ENCODE measurements at places on chromosomes 1 and 21.

- no peak for DNase-seq
These were observed 127.7 kb upstream of the HOOK1 start for GRCh38 chr1:59687081-59687480.

DNA sequence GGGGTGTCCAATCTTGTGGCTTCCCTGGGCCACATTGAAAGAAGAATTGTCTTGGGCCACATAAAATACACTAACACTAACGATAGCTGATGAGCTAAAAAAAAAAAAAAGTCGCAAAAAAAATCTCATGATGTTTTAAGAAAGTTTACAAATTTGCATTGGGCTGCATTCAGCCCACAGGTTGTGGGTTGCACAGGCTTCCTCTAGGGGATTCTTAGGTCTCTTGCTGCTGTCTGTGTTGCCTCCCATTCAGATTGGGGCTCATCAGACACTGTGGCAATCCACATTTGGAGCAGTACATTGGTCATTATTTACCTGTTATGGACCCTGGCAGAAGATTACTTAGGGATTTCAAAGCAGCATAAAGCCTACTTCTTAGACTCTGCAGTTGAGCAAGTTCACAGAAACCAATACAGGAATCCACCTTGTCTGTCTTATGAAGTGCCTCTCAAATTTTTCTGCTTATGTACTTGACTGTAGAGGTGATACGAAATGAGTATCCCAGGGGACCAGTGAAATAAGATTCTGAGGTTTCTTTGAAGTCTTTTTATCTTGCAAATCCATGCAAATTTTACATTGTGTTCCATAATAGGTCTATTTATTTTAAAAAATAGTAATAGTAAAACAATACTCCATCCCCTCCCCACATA is 205.5 kb downstream of the RPS6KC1 start:
- DNase-seq, result no peak

DNA sequence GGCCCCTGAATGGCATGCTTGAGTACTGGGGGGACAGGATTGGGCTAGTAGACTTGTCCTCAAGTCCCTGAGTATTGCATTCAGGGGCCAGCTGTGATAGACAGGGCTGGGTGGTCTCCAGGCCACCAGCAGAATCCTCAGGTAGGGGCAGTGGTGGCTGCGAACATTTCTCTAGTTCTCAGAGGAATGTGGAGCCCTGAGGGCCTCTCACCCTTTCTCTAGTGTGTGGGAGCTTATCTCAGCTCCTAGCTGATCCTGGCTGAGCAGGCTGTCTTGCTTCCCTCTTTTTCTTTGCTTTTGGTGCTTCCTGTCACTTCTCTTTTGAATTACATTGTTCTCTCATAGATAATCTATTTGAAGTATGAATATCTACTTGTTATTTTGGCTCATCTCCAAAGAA is 30.0 kb upstream of the PM20D1 start:
- no peak for DNase-seq

DNA sequence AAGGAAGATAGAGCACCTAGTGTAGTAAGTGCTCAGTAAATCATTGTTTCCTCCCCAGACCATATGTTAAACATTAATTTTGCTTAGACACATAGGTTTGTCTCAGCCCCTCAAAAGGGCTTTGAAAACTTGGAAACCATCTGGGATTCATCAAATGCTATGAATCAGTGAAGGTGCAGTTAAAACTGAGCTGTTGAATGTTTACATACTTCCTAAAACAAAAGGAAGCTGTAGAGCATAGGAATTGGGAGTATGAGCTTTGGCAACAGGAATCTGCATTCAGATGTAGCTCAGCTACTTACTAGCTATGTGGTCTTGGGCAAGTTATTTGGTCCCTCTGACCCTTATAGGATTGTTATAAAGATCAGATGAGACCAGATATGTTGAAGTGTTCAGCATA is 18.7 kb upstream of the PODN start:
- no peak for DNase-seq
